ENCODE measurements at places on chromosomes 6 and 20.

DNA sequence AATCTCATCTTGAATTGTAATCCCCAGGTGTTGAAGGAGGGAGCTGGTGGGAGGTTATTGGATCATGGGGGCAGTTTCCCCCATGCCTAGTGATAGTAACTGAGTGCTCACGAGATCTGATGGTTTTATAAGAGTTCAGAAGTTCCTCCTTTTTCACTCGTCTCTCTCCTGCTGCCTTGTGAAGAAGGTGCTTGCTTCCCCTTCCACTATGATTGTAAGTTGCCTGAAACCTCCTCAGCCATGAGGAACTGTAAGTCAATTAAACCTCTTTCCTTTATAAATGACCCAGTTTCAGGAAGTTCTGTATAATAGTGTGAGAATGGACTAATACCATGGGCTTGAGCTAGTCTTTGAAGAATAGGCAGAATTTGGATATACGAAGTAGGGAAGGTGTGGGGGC lies 113.9 kb downstream of the RIN2 start:
- DNase-seq = no peak

DNA sequence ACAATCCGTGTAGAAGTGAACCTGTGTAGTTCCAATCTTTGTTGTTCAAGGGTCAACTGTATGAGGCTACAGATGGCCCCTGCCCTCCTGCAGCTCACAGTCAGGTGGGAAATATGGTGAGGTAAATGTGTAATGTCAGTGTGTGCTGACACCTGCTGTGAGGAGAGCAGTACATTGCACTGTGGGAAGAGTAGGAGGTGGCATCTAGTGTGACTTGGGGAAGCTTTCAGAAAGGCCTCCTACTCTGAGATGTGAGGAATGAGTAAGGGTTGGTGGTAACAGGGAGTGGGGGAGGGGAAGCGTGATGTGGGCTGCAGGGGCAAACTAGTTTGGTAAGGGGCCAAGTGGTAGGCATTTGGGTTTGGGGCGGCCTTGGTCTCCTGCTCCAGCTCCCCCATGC lies 188.8 kb downstream of the FARS2 start:
- no peak for DNase-seq

DNA sequence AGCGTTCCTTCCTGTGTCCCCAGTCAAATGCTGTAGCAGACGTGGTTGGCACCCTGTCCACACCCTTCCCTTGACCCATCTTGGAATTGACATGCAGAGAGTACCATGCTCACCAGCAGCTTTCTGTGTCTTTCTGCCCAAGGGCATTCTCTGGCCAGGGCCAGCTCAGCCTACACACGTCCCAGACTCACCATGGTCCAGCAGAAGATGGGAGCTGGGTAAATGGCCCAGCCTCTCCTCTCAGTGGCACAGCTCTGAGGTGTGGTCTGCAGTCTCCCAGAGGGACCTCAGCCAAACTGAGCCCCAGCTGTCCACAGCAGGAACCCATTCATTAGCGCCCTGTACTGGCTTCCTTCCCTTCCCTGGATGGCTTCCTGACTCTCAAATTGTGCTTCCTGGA lies 31.1 kb upstream of the BLCAP start:
- no peak for DNase-seq

- DNase-seq = no peak
These were observed 48.3 kb downstream of the ADGRF1 start for GRCh38 chr6:46993846-46994245.

- no peak for DNase-seq
These were observed 78.9 kb downstream of the CD24 start for GRCh38 chr6:106895703-106896040.

DNA sequence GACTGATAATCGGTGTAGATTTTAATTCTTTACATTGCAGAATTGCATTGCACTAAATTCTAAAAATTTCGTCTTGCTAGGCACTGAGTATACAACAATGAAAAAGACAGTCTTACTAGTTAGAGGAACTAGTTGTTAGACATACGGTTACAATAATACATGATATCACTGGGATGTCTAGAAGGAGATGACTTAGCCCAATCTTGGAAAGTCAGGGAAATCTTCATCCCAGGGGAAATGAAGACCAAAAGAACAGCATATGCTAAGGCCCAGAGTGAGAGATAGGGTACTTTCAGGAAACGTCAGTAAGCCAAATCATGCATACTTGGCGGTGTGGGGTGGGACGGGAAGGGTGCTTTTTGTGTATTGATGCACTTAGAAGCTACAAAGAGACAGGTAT lies 901 bp downstream of the CEP57L1 start:
- no peak for DNase-seq

DNA sequence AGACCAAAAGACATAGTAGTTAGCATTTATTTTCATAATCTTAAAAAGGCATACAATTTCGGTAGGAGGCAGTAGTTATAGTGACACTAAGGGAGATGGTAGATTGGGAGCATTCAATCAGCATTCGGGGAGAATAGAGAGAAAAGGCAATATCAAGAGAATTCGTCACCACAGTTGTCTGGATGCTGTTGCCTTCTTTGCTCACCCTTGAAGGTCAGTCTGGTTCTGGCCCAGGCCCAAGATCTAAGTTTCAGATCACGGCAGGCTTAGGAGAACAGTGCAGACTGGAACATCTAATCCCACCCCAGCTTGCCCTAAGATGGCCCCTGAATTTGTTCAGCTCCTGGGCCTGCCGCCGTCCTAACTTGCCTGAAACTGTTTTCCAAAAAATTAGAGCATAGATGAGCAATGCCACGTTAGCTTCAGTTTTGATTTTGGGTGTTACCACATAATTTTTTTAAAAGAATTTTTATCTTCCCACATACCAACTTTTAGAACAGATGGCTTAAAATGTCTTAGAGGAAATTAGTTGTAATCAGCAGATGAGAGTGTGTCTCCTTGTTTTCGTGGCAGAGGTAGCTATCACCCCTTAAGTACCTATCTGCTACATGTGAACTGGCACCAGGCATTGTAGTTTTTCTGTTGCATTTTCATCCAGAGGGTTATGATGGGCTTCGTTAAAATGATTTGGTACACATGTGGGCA lies 8.3 kb upstream of the CEP85L start:
- no peak for DNase-seq

Measured in caudate nucleus (tissue), 63 donors.